SK-N-SH (cell line): ENCODE measurements at places on chromosomes 5 and 9. TPM values are rescaled to one million over a fixed set of nuclear protein-coding genes. Genes with fewer than 3 reads are reported as not detected.

GRCh38 chr5:10330511-10331230 is 22.8 kb upstream of the MARCHF6 start:
- DNase-seq: no peak

- peak; percentile 59 for DNase-seq
Observed at GRCh38 chr5:132086277-132086794, 12.7 kb downstream of the CSF2 start.

DNA sequence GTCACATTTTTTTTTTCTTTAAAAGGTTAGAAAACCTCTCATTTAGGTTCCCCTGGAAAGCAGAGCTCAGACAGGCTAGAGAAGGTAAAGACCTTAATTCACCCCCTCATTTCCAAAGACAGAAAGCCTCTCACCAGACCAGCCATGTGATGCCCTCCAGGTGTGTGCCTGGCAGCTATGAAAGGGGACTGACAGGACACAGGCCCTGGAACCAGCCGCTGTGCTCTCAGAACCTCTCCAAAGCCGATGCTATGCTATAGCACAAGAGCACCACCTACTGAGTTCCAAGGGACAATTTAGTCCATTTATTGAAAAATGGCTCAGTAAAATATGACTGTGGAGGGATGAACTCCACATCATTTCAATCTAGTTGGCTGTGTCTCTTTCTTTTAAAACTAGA is 48.8 kb downstream of the FANCC start:
- peak; percentile 77 for DNase-seq

GRCh38 chr9:108213511-108213910 is 642.3 kb downstream of the ACTL7B start:
- no peak for DNase-seq

DNA sequence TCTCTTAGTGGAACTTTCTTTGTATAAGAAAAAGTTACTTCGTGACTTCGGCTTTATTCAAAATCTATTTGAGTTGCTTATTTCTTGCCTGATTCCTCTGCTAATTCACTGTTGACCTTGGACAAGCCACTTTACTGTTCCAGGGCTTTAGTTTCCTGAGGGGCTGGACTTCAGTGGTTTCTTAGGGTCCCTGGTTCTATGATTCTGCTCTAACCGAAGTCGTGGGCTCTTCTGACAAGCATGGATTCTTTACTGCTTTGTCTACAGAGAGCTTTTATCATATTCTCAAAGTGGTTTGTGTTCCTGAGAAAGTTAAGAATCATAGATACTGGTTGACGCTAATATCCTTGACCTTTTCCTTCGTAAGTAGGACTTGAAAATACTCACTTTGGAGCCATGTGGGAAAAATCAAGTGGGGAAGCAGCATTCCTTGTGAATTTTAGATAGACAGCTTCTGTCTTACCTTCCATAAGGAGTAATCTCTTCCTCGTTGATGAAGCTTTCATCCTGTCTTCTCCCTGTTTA is 21.1 kb downstream of the EXOSC2 start:
- no peak for DNase-seq

GRCh38 chr5:73859696-73860095 is 233.7 kb downstream of the ARHGEF28 start:
- DNase-seq: no peak

- DNase-seq: peak; percentile 69
Observed at GRCh38 chr5:74648835-74649293, 8.3 kb upstream of the ENC1 start.

- no peak for DNase-seq
Observed at GRCh38 chr9:124306098-124306735, 48.5 kb downstream of the NEK6 start.

Gene ASPN
- polyA plus RNA-seq: 0.76 and 1.7 TPM in 2 replicates

Gene SHC3
- 3.2 and 4.7 TPM in 2 replicates for polyA plus RNA-seq

Gene ANKRD18A
- 0.02 and 0.08 TPM in 2 replicates for polyA plus RNA-seq

Gene LTC4S
- polyA plus RNA-seq: 0.34 and 0.43 TPM in 2 replicates

Gene TXNDC8
- polyA plus RNA-seq: not detected in 2 replicates

Gene CCDC192
- polyA plus RNA-seq: not detected in 2 replicates

Gene GPR21
- polyA plus RNA-seq: not detected in 2 replicates
